ENCODE measurements at places on chromosomes 2 and 18.

DNA sequence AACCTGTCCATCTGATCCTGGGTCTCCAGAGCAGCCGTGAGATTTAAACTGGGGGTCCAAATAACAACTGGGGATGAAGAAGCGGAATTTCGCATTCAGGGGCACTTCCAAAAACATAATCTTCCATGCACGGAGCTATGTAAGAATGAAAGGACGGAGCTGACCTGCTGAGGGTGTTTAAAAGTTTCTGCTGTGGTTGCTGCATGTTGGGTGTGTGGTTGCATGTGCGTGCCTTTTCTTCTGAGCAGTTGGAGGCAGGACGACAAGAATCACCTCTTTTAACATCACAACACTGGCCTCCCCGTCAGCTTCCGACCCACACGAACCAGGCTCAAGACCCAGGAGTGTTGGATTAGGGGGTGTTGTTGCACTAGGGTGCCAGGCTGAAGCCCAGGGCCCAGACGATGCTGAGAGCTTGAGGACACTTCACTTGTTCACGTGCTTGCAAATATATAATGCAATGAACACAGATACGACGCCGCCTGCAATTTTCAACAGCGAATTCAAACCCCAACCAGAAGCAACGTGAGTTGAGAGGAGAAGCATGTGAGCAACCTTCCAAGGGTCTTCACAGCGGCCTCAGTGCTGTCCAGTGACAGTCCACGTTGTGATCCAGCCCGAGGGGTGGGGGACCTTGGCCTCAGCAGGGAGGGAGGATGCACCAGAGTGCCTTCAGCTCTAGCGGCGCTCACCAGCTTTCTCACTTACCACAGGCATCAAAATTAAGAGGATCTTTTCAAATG, 76.0 kb upstream of the SALL3 start:
- DNase-seq: no peak

GRCh38 chr2:148853458-148853857, 21.6 kb upstream of the KIF5C start:
- DNase-seq: no peak

DNA sequence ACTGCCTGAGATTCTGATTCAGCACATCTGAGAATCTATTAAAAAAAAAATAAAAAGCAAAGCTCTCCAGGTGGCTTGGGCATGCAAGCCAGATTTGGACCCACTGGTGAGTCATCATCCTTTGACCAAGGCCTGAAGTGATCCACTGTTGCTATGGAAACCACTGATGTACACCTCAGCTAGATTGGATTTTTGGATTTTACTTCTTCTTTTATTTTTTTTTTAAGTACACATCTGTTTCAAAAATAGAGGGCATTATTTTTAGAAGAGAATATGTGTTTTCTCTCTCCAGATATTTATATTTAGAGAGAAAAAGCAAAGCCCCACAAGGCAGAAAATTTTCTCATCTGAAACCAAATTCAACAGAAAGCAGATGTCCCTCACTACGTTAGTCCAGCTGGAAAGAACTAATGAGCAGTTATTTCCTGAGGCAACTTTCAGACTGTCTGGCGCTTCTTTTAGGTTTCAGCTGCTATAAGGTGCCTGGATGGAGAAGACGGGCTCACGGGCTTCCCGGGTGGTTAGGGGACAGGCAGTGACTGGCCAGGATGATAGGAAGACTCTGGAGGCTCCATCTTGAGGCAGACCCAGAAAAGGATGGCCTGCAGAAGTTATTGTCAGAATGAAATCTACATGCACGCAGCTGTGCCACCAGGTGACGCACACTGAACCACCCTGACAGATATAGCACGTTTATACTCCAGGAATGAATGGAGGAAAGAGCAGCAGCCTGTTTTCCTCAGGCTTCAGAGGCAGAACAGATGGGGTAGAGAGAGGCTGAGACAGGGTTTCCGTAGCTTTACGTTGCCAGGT, 50.5 kb downstream of the MRPL35 start:
- DNase-seq: peak; percentile 43

DNA sequence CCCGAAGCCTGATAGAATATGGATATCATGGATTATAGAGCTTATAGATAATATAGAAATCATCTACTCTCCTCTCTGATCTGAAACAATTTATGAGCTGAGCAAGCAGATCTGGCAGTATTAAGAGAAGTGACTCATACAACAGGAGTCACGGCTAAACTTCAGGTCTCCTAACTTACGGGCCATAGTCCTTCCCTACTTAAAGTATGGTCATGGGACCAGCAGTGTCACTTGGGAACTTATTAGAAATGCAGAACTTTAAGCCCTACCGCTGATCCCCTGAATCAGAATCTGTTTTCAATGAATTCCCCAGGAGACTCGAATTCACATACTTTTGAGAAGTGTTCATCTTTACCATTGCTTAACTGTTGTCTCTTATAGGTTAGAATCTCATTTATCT, 195.7 kb upstream of the FANCL start:
- DNase-seq: no peak

DNA sequence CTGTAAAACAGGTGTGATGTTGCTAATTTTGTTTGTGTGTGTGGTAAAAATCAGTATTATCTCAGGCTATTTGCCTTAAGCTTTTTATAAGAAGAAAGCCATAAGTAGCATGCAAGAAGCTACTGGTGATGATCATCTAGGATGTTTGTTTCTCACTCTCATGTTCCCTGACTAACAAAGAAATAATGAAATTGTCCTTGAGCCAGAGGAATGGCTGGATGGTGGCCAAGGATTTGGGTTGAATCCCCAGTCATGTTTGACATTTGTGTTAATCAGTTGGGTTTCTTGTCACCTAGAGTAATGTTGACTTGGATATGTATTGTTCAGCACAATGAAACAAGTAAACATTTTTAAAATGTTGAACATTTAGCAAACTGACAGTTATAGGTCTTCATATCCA, 496.8 kb upstream of the ZEB2 start:
- no peak for DNase-seq

DNA sequence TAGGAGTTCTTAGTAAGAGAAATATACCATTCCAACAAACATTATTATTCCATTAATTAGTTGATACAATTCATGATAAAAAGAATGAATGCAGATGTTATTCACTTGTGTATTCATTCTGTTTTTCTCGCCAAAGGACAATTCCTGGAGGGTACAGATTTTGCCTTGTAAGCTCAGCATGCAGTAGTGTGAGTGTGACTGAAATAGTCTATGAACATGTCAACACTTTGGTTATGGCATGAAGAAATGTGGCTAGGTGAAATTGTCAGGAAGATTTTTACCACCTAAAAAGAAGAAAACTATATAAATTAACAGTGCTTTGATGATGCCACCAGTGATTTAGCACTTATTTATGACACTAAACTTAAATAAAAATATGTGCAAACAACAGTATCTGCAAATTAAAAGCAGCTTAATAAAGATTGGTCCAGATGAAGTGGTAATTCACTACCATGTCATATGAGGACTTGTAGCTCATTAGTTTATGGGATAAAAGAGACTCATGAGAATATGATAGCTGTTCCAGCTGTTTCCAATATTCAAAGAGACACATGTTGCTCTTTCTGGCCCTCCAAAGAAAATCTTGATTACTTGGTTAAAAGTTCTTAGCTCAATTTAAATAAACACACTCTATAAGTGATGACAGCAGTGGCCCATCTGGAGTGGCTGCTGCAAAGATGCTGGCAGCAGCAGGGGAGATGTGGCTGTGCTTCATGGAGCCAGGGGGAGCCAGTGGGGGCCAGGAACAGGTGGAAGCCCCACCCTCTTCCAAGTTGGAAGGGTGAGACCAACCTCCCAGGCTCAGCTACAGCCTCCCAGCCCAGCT, 165.0 kb downstream of the CDH19 start:
- DNase-seq: no peak

- DNase-seq: no peak
These were observed 13.9 kb downstream of the ASB18 start for GRCh38 chr2:236250286-236250685.

- DNase-seq: no peak
These were observed 24.7 kb downstream of the TLK1 start for GRCh38 chr2:171136024-171136423.

DNA sequence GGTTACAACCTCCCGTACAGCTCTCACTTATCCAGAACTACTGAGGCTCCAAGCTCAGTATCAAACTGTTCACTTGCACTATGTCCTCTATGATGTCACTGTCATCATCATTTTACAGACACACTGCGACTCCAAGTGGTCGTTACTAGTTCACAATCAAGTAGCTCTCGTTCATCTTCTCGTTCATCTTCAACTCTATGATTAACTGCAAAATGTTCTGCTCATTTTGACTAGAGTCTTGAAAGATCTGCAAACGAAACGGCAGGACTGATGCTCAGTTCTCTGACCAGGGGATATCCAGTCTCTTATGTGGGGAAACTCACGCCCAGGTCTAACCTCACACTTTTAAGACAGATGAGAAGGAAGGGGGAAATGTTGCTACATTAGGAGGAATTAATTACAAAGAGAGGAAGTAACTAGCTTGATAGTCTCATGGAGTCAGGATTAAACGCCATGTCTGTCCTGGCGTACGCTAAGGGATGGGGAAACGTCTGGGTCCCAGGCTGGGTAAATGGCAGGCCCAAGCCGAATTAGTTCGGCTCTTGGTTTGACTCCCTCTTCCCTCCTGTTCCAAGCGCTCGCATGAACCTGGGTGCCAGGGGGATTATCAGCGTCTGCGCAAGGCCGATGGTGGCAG, 794 bp upstream of the CHCHD5 start:
- DNase-seq: no peak

- no peak for DNase-seq
These were observed 16.5 kb downstream of the DYNC1I2 start for GRCh38 chr2:171703574-171704347.

- no peak for DNase-seq
These were observed 58.7 kb downstream of the DTNB start for GRCh38 chr2:25614711-25615110.

- DNase-seq: no peak
These were observed 1471.8 kb downstream of the LRP1B start for GRCh38 chr2:140658760-140659692.

GRCh38 chr2:72457801-72458516, 310.3 kb upstream of the CYP26B1 start:
- DNase-seq: no peak

- no peak for DNase-seq
These were observed 243.0 kb downstream of the HNMT start for GRCh38 chr2:138207074-138207930.

GRCh38 chr2:189783927-189784867, at the start of the genes ORMDL1 and PMS1:
Gene ORMDL1 (minus strand): TSS chr2:189784339. CDS start chr2:189782595, 1,744 bp downstream.
Gene PMS1 (plus strand): TSS chr2:189784450. CDS start chr2:189791810, 7,360 bp downstream.
- DNase-seq: peak; percentile 74

- DNase-seq: no peak
These were observed 219.7 kb downstream of the SLC4A10 start for GRCh38 chr2:161843936-161844335.

- no peak for DNase-seq
These were observed 100.1 kb upstream of the TLK1 start for GRCh38 chr2:171260471-171261424.

DNA sequence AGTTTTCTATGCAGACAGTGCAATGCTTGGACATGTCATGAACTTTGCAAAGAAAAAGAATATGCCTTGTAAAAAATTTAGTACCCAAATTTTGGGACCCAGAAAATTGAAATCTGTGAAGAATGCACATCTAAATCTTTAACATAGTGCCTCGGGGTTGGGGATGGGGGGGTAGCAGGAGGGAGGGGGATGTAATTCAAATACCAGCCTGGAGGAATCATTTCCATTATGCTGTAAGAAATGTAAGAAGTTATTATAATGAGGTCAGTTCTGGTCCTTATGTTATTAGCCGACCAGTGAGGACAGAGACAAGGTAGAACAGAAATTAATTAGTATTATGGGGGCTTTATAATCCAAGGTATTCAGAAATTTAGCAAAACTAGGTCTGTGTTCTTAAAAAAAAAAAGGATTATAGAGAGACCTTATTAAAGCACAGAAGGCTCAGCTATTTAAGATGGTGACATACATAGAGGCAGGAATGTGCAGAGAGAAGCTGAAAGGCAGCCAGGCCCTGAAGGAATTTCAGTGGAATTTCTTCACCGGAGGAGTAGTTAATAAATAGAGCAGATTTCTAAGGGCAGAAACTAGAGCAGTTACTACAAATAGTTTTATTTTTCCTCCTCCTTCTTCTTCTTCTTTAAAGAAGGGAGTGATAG, 89.0 kb upstream of the RBMS1 start:
- DNase-seq: no peak

DNA sequence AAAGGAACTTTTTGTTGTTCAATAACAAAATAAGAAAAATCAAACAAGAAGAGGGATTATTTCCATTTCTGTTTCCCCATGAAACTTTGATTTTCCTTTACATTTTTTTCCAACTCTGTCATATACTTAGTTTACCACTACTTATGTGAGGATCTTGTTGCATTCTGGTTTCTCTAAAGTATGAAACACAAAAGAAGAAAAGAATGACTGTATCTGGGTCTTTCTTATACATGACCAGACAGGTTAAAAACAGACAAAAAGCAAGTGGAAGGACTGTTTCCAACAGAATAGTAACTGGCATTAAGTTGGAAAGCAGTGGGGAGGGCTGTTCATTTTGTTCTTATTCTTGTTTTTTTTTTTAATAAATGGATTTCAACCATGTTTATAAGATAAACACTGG, 1207.8 kb upstream of the FAM98A start:
- DNase-seq: no peak

DNA sequence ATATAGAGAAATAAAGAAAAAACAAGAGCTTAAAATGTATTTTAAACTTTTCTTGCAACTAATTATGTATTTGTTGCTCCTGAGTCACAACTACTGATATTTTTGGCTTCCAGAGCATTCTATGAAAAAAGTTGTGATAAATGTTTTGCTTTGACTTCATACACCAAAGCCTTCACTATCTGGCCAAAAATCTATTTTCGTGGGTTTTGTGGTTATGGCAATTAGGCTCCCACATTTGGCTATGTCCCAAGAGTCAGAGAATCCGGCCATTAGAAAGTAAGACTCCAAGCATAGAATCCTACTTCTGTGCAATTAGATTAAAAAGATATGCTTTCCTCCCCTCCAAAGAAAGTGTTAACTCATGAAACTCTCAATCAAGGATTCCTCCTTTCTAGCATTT, 1456.1 kb upstream of the ACVR2A start:
- DNase-seq: no peak

DNA sequence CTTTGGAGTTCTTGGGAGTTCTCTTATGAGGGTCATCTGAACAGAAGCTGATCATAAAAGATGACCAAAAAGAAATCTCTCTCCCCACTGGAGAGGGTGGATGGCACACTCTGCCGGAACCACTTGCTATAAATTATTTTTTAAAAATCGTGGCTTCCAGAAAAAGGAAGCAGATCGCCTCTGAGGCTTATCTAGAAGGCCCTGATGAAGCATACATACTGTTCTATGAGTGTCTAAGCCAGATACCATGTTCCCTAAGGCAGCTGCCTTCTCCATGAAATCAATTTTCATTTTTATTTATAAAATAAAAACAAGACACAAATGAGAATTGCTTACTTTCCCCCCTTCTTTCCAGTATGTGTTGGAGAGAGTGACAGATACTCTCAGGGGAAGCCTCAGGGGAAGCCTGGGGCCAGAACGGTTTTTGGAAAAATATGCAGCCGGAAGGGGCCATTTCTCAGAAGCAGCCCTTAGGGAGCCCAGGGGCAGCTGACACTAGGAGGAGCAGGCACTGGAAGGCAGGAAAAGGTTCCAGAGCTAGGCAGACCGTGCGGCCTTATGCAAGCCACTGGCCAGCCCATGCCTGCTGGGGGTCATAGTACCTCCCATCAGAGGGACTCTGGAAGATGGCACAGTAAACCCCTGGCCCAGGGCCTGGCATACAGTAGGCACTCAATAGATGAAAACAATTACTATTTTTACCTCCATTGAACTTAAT, 130.6 kb downstream of the CABLES1 start:
- DNase-seq: no peak

Data from thoracic aorta (tissue), 2 donors.